Neural crest cell (in vitro differentiated cells): ENCODE measurements at places on chromosomes 6 and 20.
A peak's percentile ranks its signal among the peaks of the same experiment; 100 is the strongest.

GRCh38 chr6:27838945-27839625, 73.1 kb downstream of the OR2B2 start:
- DNase-seq: peak; percentile 49

GRCh38 chr6:111841822-111842221, 31.4 kb downstream of the FYN start:
- no peak for DNase-seq

GRCh38 chr6:32836873-32837272, 1.7 kb downstream of the TAP2 start:
- no peak for DNase-seq

DNA sequence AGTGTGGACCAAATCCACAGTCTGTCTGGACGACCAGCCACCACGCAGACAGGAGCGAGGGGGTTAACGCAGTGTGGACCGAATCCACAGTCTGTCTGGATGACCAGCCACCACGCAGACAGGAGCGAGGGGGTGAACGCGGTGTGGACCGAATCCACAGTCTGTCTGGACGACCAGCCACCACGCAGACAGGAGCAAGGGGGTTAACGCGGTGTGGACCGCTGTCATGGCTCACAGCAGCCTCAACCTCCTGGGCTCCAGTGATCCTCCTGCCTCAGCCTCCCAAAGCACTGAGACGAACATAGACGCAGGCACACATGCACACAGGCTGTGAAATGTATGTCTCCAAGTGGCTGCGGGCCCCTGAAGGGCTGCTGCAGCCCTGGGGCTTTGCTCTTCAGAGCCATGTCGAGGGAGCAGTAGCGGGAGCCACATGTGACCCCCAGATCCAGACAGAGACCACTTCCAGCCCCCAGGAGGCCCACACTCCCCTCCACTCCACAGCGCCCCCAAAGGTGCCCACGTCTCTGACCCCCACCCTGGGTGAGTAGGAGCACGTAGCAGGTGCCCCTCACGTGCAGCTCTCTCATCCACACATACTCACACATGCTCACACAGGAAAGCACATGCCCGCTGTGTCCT, 98.1 kb downstream of the YTHDF1 start:
- DNase-seq: no peak

DNA sequence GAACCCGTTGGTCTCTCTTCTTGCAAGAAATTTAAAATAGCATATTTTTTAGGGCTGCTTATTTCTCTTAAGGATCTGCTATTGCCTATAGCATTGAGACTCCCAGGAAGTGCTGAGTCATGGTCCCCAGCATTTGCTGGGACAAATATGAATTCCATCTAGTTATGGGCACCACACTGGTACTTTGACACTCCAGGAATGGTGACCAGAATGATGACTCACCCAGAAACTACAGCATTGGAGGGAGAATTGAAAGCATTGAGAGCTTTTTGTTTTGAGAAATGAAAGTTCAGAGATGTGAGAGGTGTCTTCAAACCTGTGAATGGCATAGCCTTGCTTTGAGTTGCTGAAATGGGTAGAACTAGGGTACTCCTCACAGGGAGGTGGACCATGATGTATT, 699.7 kb downstream of the DHX35 start:
- DNase-seq: no peak

DNA sequence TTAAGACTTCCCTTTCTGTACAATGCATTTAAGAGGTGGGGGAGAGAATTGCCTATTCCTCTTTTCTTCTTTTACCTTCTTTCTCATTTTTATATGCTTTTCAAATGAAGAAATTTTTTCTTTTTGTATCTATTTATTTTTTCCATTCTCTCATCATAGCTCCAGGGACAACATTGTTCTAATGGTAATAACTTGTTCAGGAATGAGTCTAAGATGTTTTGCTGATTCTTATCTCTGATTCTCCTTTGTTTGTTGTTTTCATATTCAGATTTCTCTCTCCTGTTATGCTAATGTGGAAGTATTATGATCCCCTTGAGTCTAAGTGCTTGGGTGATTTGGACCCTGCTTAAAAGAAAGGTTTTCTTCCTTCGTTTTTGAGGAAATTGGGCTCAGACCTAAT, 451.6 kb downstream of the CDKAL1 start:
- no peak for DNase-seq

GRCh38 chr6:55304747-55305146, 22.5 kb upstream of the GFRAL start:
- no peak for DNase-seq

- no peak for DNase-seq
Observed at GRCh38 chr20:46964618-46965455, 70.2 kb downstream of the EYA2 start.

DNA sequence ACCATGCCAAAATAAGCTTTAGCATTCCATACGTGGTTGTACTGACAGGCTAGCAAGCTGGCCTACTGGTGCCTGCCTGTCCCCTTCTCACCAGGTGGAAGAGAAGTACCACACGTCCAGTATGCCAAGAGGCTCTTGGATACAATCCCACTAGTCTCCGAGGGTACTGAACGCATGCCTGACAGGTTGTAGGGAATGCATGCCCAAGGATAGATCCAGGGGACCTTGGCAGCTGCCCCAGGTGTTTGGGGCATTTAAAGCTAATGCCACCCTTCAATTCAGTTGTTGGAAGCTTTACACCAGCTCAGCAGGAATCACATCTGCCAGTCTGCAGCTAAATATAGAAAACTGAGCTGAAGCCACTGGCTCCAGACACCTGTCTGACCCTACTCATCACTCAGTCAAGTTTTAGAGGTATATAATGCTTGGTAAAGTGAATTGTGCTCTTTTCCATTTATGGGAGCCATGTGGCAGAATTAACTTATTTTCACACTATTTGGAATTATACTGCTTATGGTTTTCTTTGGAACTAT, 4.9 kb downstream of the TUBB2B start:
- no peak for DNase-seq

- DNase-seq: no peak
Observed at GRCh38 chr6:144411531-144412165, 126.5 kb downstream of the UTRN start.

GRCh38 chr6:81246200-81246599, 506.3 kb downstream of the TENT5A start:
- no peak for DNase-seq

GRCh38 chr6:3916211-3916610, 67.0 kb downstream of the FAM50B start:
- DNase-seq: no peak

DNA sequence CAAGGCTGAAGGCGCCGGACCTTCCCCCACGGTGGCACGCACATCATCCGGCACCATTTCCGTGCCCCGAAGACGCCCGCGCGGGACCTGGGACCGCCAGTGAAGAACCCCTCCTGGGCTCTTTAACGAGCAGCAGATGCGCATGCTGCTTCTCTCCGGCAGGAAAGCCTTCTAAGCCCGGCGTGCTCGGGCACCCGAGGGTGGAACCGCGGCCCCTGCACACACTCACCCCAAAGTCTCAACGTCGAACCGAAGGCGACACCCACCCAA, 240 bp downstream of the FOXQ1 start:
- no peak for DNase-seq

- no peak for DNase-seq
Observed at GRCh38 chr6:26104457-26105108, 17.4 kb downstream of the HFE start.

GRCh38 chr20:40681165-40681564, 7.9 kb downstream of the MAFB start:
- DNase-seq: no peak

GRCh38 chr6:105250533-105250932, 70.7 kb upstream of the POPDC3 start:
- DNase-seq: no peak

DNA sequence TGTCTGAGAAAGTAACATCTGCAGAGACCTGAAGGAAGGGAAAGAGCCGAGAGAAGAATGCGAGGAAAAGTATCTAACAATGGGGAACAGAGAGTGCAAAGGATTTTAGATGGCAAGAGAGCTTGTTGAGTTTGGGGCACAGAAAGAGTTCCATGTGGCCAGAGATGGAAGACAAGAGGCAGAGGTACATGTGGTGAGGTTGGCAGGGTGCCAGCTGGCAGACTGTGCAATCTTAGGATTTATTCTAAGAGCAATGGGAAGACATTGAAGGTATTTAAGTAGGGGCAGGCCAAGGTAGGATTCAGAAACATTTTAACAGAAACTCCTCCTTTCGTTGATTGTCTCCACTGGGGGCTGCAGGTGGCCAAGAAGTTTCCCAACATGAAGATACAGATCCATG, 20.4 kb upstream of the LBP start:
- DNase-seq: no peak

GRCh38 chr6:14502551-14502950, 385.0 kb downstream of the CD83 start:
- DNase-seq: no peak
